A549 treated with dexamethasone at 1 μM for 4 hours (cell line): ENCODE measurements at places on chromosomes 6 and 20. TPM values are rescaled to one million over a fixed set of nuclear protein-coding genes. Genes with fewer than 3 reads are reported as not detected.

Gene PDE7B
- total RNA-seq: 0.59 to 1.1 TPM (median 0.73 TPM) in 5 replicates

Gene POPDC3
- 21.5 to 24.5 TPM (median 23.6 TPM) in 5 replicates for total RNA-seq

Gene MYBL2
- total RNA-seq: 69.4 to 92.2 TPM (median 84.8 TPM) in 5 replicates

Gene TMEM30A
- total RNA-seq: 32.0 to 44.8 TPM (median 40.4 TPM) in 5 replicates

Gene EYA2
- total RNA-seq: 2.2 to 3.2 TPM (median 2.6 TPM) in 5 replicates

Gene TREML2
- not detected in 5 replicates for total RNA-seq

Gene TSHZ2
- not detected in 5 replicates for total RNA-seq

Gene RSPH9
- total RNA-seq: 0.14 to 0.39 TPM (median 0.27 TPM) in 5 replicates

Gene PGC
- 0.09 to 0.14 TPM (median 0.10 TPM) in 3 of 5 replicates, not detected in the others for total RNA-seq

Gene RFX6
- total RNA-seq: not detected in 5 replicates

Gene AFDN
- total RNA-seq: 15.5 to 27.6 TPM (median 20.2 TPM) in 5 replicates

Gene SPDEF
- 1.1 to 2.5 TPM (median 1.7 TPM) in 5 replicates for total RNA-seq

Gene CRISP2
- total RNA-seq: not detected in 5 replicates

Gene APCDD1L
- 0.07 to 0.18 TPM (median 0.11 TPM) in 4 of 5 replicates, not detected in the other for total RNA-seq

Gene MUC21
- total RNA-seq: 0.02 TPM in 1 of 5 replicates, not detected in the others

Gene OR5V1
- total RNA-seq: not detected in 5 replicates

Gene MYB
- 0.70 to 1.2 TPM (median 0.89 TPM) in 5 replicates for total RNA-seq

Gene IL20RA
- total RNA-seq: 0.02 to 0.12 TPM (median 0.07 TPM) in 5 replicates

Gene TEAD3
- 5.9 to 8.0 TPM (median 7.2 TPM) in 5 replicates for total RNA-seq

Gene SLC17A1
- 0.09 TPM in 1 of 5 replicates, not detected in the others for total RNA-seq

Gene VSTM2L
- total RNA-seq: 19.8 to 29.6 TPM (median 20.9 TPM) in 5 replicates

Gene LAMA5
- total RNA-seq: 196 to 490 TPM (median 420 TPM) in 5 replicates

Gene XKR7
- 0.01 TPM in 2 of 5 replicates, not detected in the others for total RNA-seq

Gene C6orf89
- total RNA-seq: 16.4 to 21.0 TPM (median 19.2 TPM) in 5 replicates

Gene FOXA2
- 14.2 to 21.2 TPM (median 18.8 TPM) in 5 replicates for total RNA-seq

Gene BTNL2
- not detected in 5 replicates for total RNA-seq

Gene KCNB1
- total RNA-seq: 2.2 to 4.6 TPM (median 4.0 TPM) in 5 replicates

Gene CST5
- not detected in 5 replicates for total RNA-seq

Gene LY6G5C
- 0.82 to 1.8 TPM (median 1.4 TPM) in 5 replicates for total RNA-seq

Gene ATRN
- total RNA-seq: 20.2 to 28.0 TPM (median 26.7 TPM) in 5 replicates

Gene SPATA2
- total RNA-seq: 6.2 to 8.9 TPM (median 8.5 TPM) in 5 replicates

Gene ARFGAP1
- 34.4 to 68.0 TPM (median 62.0 TPM) in 5 replicates for total RNA-seq

Gene ANGPT4
- total RNA-seq: 0.02 to 0.04 TPM (median 0.03 TPM) in 4 of 5 replicates, not detected in the other

Gene DPPA5
- not detected in 5 replicates for total RNA-seq

Gene POM121L2
- total RNA-seq: 0.02 TPM in 1 of 5 replicates, not detected in the others

Gene OGFR
- total RNA-seq: 37.7 to 49.8 TPM (median 42.9 TPM) in 5 replicates

Gene PCNA
- total RNA-seq: 344 to 395 TPM (median 370 TPM) in 5 replicates

Gene PNRC1
- 29.5 to 40.4 TPM (median 38.9 TPM) in 5 replicates for total RNA-seq

Gene NKAPL
- total RNA-seq: not detected in 5 replicates

Gene PLA2G7
- not detected in 5 replicates for total RNA-seq

Gene SEMG1
- 0.05 TPM in 1 of 5 replicates, not detected in the others for total RNA-seq
